ENCODE measurements at places on chromosomes 1 and 21. TPM values are rescaled to one million over a fixed set of nuclear protein-coding genes. Genes with fewer than 3 reads are reported as not detected.

The TENT5C gene
- 0.08 TPM for total RNA-seq

The LCE7A gene
- not detected for total RNA-seq

The ABCG1 gene
- total RNA-seq: 3.7 TPM

The NR1I3 gene
- not detected for total RNA-seq

The GPATCH2 gene
- 15.5 TPM for total RNA-seq

The LCE1D gene
- not detected for total RNA-seq

The RHEX gene
- total RNA-seq: not detected

The USP24 gene
- 30.2 TPM for total RNA-seq

The CDCP2 gene
- total RNA-seq: 0.26 TPM

The LCE2B gene
- not detected for total RNA-seq

The SLAMF9 gene
- total RNA-seq: not detected

The IL20 gene
- total RNA-seq: not detected
